Fibroblast of skin of scalp (primary cell): ENCODE measurements at places on chromosomes 16 and 17.

GRCh38 chr16:3007059-3007956, 5.4 kb upstream of the CLDN9 start:
- no peak for DNase-seq

GRCh38 chr16:84331998-84332780, 36.1 kb upstream of the ATP2C2 start:
- no peak for DNase-seq

DNA sequence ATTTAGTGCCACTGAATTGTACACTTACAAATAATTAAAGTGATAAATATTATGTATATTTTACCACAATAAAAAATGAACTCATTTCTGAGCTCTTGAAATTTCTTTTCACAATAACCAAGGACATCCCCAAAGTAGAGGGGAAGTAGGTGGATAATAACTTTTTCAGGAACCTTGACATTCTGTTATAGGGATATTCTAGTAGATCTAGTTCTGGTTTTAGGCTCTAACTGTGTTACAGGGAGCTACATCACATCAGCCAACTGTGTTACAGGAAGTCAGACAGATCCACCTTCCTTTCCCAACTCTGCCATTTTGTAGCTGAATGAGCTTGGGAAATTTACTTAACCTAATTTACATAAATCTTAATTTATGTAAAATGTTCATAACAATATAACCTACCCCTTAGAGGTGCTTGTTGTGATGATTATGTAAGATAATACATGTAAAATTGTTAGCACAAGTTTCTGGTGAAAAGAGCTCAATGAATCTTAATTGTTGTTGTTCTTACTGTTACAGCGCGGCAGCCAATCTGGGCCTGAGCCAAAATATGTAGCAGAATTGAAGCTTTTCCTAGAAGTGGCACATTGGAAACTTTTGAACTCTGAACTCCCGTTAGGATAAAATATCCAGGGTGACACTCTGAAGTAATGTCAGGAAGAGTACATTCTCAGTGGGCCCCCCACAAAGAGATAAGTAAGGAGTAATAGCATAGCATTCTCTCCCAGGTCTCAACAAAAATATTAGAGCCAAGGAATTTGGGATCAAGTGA, 169.8 kb downstream of the AATF start:
- no peak for DNase-seq

DNA sequence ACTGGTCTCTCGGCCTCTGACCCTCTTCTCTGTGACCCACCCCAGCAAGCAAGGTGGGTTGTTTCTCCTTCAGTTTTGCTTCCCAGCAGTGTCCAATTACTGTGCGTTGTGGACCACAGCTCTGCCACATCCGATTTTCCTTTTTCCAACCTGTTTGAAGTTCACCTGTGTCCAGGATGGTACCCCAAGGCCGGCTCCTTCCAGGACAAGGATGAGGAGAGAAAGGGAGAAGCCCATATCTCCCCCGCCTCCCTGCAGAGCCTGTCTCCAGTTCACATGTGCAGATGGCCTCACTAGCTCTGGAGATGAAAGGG, 13.5 kb downstream of the NMRAL1 start:
- DNase-seq: no peak

- DNase-seq: no peak
Measured at GRCh38 chr17:50533185-50533584, 650 bp downstream of the EPN3 start.

DNA sequence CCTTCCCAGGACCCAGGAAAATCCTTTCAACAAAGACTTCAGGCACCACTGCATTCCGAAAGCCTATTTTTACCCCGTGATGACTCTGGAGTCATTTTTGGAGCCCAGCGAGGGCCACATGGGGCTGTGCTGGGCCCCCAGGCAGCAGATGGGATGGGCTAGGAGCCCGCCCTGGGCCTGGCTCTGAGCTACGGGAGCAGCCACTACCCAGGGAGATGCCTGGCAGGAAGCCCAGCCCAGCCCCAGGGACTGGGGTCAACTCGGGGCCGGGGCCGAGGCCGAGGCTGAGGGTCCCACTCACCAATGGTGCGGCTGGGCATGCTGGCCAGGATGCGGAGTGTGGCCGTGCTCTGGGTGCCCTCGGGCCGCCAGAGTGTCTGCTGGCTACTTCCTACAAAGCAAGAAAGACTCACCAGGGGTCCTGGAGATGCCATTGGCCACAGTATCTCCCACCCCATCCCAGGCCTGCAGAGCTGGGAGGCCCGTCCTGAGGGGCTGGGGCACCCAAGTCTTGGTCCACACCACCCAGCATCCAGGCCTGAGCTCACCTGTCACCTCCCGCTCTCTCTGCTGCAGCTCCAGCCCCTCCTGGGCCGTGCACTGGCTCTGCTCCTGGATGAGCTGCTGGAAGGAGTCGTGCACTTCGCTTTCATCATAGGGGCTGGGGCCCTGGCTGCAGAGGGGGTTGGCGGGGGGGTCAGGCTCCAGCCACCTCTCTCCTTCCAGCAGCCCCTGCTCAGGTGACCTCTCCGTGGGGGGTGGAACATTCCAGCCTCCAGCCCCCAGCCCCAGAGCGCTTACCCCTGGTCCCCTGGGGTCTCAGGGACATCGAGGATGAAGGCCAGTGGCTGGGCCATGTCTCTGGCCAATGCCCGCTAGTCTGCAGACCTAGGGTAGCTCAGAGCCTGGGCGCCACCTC, 2.3 kb downstream of the TMC6 start:
- DNase-seq: no peak

GRCh38 chr16:84785843-84786581, 33.8 kb upstream of the CRISPLD2 start:
- DNase-seq: peak; percentile 91

- peak; percentile 71 for DNase-seq
Measured at GRCh38 chr17:29042679-29043538, at the start of gene PIPOX. Gene PIPOX (plus strand): TSS chr17:29043141. CDS start chr17:29043226, 85 bp downstream.

GRCh38 chr17:83124871-83125514, 45.6 kb downstream of the METRNL start:
- DNase-seq: no peak

DNA sequence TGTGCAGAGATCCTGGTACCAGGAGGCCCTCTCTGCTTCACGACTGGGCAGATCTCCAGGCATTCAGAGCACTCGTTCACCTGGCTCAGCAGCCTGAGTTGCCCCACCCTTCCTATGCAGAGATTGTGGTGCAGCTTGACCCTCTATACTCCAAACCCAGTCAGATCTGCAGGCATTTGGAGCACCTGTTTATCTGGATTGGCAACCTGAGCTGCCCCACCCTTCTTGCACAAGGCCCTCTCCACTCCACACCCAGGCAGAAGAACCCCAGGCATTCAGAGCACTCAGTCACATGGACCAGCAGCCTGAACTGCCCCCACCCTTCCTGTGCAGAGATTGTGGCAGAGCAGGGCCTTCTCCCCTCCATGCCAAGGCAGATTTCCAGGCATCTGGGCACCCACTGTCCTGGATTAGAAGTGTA, 88.4 kb upstream of the CDH5 start:
- no peak for DNase-seq

GRCh38 chr16:27226976-27227705, 23.8 kb downstream of the KDM8 start:
- no peak for DNase-seq

GRCh38 chr16:81831722-81832126, 52.6 kb downstream of the PLCG2 start:
- peak; percentile 9 for DNase-seq

GRCh38 chr17:43021741-43022512, at the start of gene VAT1:
Gene VAT1 (minus strand): TSS chr17:43022385. CDS start chr17:43022322, 63 bp downstream.
- peak; percentile 76 for DNase-seq

DNA sequence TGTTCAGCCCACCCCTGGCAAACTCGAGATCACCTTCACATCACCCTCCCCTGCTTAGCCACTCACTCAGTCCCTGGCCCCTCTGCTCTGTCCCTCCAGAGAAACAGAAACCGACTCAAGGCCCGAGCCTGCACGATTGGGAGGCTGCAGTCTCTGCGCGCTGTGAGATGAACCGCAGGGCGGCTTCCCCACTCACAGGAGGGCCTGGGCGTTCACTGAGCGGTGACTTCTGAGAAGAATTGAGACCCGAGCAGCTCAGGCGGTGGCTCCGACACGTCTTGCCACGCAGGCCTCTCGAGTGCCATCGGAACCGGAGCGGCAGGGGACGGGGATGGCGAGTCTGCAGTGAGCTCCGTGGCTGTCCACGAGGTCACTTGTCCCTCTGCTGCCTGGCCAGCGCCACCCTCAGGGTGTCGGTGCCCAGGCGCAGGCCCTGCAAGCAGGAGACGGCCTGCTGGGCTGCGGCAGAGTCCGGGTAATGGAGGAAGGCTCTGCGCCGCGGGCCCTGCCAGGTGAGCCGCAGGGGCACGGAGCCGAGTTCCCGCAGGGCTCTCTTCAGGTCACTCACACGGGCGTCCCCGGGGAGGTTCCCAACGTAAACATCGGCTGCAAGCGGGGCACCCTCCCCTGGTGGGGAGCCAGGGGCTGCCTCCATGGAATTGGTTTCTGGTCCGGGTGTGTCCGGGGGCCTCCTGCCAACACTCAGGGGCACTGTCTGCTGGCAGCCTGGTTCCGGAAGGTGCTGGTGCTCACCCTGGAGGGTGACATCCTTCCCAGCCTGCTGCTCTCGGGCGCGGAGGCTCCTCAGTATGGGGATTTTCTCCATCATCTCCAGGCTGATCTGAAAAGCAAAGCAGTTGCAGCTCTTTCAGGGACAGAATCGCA, 21.6 kb downstream of the FOXF1 start:
- DNase-seq: no peak

DNA sequence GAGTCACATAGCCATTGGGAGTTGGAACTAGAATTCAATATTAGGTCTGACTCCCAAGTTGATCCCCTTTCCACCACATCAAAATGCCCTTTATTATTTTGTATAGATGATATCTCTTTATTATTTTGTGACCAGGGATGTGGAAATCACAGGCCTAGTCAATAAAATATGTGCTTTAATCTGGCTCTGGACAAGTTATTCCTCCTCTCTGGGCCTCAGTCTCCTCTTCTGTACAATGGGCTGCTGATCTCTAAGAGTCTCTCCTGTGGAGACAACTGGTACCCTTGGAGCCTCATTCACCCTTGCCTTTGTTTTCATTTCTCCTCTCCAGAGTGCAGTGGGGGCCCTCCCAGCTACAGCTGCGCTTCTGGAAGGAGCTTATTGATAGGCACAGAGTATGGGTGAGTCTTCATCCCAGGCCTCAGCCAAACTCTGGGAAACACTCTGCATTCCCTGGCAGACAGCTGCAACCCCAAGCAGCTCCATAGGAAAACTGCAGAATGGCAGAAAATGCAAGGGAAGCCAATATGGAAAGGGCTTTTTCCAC, 4.3 kb upstream of the ABAT start:
- no peak for DNase-seq

GRCh38 chr16:77662246-77662645, 60.1 kb upstream of the NUDT7 start:
- no peak for DNase-seq

DNA sequence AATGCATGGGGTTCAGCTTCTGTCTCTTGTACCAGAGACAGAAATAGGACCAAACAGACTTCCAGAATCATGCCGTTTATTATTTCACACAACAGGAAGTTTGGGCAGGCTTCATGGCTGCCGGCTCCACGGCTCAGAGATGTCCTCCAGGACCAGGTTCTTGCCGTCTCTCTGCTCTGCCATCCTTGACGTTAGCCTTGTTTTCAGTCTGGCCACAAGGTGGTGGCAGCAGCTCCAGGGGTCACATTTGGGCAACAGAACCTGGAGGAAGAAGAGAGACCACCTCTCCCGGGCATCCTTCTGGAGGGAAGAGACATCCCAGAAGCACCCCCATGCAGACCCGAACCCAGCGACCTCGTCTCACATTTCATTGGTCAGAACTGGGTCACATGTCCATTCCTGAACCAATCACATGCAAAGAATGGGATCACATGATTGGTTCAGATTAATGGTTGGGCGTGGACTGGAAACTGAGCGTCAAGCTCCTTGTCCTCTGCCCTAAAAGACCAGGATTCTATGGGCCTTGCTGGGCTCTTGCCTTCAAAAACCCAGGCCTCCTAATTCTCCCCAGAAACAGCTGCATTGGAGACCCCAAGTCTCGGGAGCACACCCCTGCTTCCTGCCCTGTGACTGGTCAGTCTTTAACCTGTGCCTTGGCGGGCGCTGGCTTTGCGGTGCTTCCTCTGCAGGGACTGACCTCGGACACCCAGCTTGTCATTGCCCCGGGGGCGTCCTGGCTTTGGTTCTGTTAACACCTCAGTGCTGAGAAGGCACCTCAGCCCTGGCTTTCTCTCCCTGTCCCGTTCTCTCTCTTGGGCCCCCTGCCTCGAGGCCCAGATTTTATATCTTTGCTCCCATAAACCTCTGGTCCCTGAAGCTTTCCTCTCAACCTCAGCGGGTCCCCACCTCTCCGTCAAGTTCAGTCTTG, 63.3 kb downstream of the IRF8 start:
- DNase-seq: no peak

DNA sequence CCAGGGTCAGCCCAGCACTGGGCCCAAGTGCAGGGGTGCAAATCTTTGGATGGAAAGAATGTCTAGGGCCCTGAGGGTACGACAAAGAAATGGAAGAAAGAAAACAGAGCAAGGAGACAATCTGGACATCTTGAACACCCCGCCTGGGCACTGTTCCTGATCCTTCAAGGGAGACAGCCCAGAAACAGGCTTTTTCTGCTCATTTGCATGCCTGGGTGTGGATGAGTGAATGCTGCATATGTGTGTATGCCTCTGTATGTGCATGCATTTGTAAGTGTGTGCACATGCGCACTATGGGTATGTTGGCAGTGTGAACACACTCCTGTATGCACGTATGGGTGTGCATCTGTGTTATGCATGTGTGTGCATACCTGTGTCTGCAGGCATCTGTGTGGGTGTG, 79.2 kb downstream of the ZNF423 start:
- DNase-seq: no peak

- no peak for DNase-seq
Measured at GRCh38 chr17:10357768-10358167, 15.0 kb downstream of the MYH13 start.

GRCh38 chr17:1920948-1921351, 91.1 kb downstream of the RPA1 start:
- DNase-seq: no peak

DNA sequence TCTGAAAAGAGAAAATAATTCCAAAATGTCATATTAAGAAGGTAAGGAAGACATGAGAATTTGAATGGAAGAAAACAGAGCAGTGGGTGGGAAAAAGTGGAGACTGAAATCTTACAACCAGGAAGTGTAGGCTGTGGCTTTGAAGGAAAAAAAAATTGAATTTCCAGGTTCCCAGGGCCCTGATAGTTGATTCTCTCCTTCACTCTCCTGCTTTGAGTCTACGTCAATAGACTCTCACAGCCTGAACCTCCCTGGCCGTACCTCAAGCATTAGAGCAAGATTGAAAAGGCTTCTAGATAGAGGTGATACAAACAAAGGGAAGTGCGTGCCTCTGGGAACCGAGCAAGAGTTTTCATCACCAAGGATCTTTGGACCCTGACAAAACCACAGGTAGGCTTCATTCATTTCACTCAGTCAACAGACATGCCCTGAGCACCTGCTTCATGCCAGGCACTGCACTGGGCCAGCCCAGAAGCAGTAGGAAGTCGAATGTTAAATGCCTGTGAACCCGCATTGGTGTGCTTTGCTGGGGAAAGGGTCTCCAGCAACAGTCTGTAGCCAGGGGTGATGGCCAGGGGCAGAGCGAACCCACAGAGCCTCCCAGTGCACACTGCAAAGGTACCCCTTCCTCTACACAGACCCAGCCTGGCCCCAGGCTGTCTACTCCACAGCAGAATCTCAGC, 163.9 kb downstream of the SLC39A11 start:
- DNase-seq: no peak
